ENCODE measurements at places on chromosomes 5 and 9. TPM values are rescaled to one million over a fixed set of nuclear protein-coding genes. Genes with fewer than 3 reads are reported as not detected.

The OR4F3 gene
- not detected for total RNA-seq

The TEX48 gene
- total RNA-seq = 0.73 TPM

The FSTL4 gene
- not detected for total RNA-seq

The TAF1L gene
- not detected for total RNA-seq

The FOXD4L5 gene
- total RNA-seq = 0.18 TPM

The NME5 gene
- total RNA-seq = not detected

The FAXDC2 gene
- total RNA-seq = not detected

The ADCY2 gene
- total RNA-seq = not detected

The SLC6A19 gene
- total RNA-seq = not detected

The ACOT12 gene
- not detected for total RNA-seq

The ZBED3 gene
- total RNA-seq = 0.80 TPM

The ZDHHC12 gene
- 90.0 TPM for total RNA-seq

The TMEM171 gene
- not detected for total RNA-seq

The SPATA31A3 gene
- not detected for total RNA-seq

The RUFY1 gene
- total RNA-seq = 37.4 TPM

The CENPK gene
- total RNA-seq = 107 TPM

The RNF224 gene
- total RNA-seq = not detected

The BTNL3 gene
- total RNA-seq = not detected

The PCDHGA7 gene
- total RNA-seq = 0.07 TPM

The MAST4 gene
- total RNA-seq = 25.2 TPM

The ARL14EPL gene
- total RNA-seq = 0.12 TPM

The RLN1 gene
- 1.5 TPM for total RNA-seq

The ABO gene
- total RNA-seq = not detected

The LVRN gene
- total RNA-seq = 0.23 TPM

The CCL28 gene
- 10.0 TPM for total RNA-seq

The RNF180 gene
- total RNA-seq = not detected

The PTGDS gene
- 1.2 TPM for total RNA-seq

The NUTM2F gene
- not detected for total RNA-seq

The ANKRD34B gene
- not detected for total RNA-seq

The GNG10 gene
- total RNA-seq = 20.9 TPM

The OMD gene
- not detected for total RNA-seq

The NR4A3 gene
- total RNA-seq = 3.6 TPM

The OGN gene
- not detected for total RNA-seq

The PDZD2 gene
- not detected for total RNA-seq

The FAM169A gene
- total RNA-seq = 4.5 TPM

All from activated CD8-positive, alpha-beta memory T cell treated with anti-CD3 and anti-CD28 coated beads, Interleukin-2, amount 10 ng/mL, durations not matched to agents 7 days and 5 days (primary cell).